HCT116 (cell line): ENCODE measurements at places on chromosomes 12 and 14.

DNA sequence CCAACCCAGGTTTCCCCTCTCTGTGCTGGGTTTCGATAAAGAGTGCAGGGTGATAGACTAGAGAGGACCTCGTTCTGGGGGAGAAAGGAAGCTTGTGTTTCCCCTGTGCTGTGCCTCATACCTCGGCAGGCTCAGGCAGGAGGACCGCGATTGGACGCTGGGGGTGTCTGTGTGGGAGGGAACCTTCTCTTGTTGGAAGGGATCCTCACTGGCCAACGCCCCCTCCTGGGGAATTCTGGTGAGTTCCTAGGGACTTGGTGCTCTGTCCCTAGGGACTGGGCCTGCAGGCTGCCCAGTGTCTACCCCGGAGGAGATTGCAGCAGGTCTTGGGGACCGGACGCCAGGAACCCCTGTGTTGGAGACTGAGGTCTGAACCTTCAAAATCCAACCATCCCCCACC is 157.4 kb upstream of the PRMT8 start:
- DNase-seq, result peak; percentile 38

GRCh38 chr12:131242741-131243496 is 289.2 kb downstream of the ADGRD1 start:
- peak; percentile 94 for DNase-seq

GRCh38 chr12:23621900-23622299 is 327.6 kb downstream of the SOX5 start:
- DNase-seq, result no peak

DNA sequence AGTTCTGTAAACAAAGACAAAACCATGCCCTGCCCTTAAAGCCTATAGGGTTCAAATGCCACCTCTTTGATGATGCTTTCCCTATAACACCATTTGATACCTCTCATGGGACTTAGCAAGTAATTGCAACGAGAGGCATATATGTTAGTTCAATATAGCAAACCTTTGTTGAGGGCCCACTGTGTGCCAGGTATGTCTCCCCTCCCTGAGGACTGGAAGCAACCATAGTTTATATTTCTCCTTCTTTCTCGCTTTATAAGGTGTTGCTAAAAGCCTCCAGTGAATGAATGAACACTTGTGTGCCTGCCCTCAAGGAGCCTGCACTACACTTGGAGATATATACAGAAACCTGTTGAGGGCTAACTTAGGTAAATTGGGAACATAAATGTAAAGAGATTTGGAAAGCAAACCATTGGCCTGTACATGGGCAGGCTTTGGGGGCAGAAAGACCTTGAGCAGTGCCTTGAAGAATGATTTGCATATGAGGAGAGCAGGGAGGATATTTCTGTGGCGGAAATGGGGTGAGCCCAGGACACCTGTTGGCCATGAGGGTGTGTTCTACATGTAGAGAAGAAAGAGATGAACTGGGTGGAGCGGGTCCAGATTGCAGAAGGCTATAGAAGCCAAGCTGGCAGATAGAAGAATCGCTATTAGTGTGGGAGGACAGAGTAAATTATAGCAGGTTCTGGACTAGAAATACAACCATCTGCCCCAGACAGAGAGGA is 1.8 kb upstream of the CKAP4 start:
- DNase-seq, result no peak
